Upper lobe of right lung (tissue), 1 donor: ENCODE measurements at places on chromosomes 16 and 17. TPM values are rescaled to one million over a fixed set of nuclear protein-coding genes. Genes with fewer than 3 reads are reported as not detected.

The RGS9 gene
- 8.7 TPM for total RNA-seq

The TMEM238L gene
- not detected for total RNA-seq

The JUP gene
- total RNA-seq: 109 TPM

The DPEP2NB gene
- total RNA-seq: not detected

The ACSF2 gene
- 73.9 TPM for total RNA-seq

The SLC38A8 gene
- not detected for total RNA-seq

DNA sequence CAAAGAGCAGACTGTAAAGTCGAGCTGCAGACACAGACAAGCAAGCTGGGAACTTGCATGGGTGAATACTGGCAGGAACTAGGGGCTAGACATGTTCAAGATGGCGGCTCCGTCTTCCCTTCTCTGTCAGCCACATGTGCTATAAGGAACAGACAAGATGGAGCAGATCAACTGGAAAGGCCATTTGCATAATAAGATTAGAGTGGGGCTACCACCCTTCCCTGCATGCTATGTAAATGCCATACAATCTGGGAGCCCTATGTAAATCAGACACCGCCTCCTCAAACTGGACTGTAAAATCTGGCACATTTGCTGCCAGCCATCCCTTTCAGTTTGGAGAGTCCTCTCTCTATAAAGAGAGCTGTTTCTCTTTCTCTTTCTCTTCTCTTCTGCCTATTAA is 640.1 kb upstream of the CDH8 start:
- DNase-seq: no peak

- DNase-seq: peak; percentile 75
Observed at GRCh38 chr16:85206472-85207356, 94.4 kb upstream of the CIBAR2 start.

DNA sequence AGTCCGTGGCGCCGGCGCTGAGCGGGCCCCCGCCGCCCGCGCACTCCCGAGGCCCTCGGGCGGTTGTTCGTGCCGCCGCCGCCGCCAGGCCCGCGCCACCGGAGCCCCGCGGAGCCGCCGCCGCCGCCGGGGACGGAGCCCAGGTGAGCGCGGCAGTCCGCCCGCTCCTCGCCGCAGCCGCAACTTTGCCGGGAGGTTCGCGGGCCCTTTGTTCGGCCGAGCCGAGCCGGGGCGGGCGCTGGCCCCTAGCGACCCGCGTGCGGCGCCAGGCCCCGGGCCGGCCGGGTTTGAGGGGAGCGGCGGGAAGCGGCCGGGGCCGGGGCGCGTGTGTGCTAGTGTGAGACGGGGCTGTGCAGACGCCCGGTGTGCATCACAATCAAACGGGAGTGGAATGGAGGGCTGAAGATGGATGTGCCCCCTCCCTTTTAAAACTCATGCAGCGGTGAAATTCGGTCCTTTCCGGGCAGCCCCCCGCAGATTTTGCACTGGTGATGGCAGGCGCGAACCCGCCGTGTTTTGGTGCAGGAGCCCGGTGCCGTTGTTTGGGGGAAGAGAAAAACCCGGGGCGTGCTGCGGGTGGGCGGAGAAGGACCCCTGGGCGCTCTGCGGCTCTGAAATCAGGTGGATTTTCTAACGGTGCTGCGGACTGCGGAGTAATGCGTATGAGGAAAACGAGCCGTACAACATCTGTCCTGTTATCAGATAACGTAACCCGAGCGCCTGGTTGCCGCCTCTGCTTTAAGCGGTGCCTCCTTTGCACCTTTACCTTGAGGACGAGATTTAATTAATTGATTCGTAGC is 823 bp downstream of the TNRC6C start:
- DNase-seq: no peak

- no peak for DNase-seq
Observed at GRCh38 chr17:14068542-14069250, 608 bp upstream of the COX10 start.

DNA sequence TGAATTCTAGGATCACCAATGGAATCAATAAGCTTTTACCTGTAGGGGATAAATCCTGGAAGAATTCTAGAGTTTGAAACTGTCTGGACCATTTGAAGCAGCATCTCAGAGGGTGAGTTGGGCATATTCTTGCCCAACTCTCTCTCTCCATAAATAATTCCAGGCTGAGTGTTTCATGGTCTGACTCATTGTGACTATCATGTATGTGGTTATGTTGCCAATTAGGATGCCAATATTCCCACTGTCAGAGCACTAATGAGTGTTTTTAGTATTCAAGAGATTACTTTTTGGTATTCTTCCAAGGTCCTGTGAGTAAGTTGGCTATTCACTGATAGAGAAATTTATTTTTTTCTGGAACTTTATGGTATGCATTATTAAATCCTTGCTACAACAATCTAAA is 456.9 kb downstream of the TOX3 start:
- no peak for DNase-seq

- DNase-seq: peak; percentile 69
Observed at GRCh38 chr17:17377071-17377967, 74.1 kb downstream of the NT5M start.

DNA sequence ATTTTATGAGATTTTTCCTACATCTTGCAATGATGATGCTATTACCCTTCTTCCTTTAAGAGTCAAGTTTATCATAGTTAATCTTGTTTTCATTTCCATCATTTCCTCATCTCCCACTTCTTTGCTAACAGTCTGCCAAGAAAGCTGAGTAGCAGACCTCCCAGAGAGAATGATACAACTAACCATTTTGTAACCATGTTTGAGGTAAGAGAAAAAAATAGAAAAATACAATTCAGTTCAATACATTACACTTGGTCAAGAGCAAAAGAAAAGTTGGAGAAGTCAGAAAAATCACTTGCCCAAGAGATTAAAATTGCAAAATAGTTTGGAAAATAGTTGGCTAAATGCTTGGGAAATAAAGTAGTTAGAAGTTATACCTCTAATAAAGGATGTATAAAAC is 154.4 kb downstream of the ABCA8 start:
- DNase-seq: no peak

DNA sequence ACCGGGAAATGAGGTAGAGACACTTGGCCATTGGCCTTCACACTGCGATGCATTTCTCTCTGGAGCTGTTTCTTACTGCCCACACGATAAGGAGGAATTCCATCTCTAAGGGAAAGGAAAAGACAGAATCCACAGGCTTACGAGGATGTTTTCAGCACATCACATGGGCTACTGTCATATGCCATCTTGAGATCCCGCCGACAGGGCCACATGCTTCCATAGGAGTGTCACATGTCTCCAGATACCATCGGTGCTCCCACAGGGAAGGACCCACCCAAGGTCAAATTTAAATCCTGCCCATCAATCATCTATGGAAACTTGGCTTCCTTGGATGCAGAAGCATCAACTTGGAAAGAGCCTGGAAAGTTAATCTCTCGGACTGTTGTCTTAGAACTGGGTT is 20.0 kb downstream of the AXIN2 start:
- DNase-seq: no peak

DNA sequence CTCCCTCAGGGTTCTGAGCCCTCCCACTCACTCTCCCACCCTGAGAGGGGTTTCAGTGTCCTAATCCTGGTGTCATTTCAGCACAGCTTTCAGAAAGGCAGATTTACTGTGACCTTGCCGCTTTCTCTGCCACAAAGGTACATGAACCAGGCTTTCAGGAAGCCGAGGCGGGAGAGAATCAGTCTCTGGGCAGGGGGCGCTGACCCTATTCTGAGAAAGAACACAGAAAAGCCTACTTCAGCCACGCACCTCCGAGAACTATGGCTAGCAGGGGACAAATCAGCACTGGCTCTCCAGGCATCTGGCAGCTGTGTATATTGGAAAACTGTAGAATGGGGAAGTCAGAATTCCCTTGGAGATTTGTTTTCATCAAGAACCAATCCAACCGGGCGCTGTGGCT is 57.7 kb upstream of the BCAR1 start:
- no peak for DNase-seq

DNA sequence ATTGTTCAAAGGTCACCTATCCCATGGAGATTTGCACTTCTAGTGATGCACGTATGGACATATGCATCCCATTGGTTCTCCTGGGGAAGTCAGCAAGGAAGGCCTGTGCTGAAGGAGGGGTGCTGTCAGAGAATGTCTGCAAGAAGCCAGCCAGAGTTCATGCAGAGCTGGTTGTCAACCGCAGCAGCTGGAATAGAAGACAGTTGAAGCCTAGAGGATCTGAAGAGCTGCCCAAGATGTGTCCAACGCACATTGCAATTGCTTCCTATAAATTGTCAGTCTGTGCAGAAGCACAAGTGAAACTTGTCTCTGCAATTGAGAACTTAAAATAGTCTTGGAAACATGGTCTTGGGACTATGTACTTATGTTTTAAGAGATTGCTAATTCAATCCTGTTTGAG is 82.1 kb upstream of the CNTNAP4 start:
- no peak for DNase-seq

DNA sequence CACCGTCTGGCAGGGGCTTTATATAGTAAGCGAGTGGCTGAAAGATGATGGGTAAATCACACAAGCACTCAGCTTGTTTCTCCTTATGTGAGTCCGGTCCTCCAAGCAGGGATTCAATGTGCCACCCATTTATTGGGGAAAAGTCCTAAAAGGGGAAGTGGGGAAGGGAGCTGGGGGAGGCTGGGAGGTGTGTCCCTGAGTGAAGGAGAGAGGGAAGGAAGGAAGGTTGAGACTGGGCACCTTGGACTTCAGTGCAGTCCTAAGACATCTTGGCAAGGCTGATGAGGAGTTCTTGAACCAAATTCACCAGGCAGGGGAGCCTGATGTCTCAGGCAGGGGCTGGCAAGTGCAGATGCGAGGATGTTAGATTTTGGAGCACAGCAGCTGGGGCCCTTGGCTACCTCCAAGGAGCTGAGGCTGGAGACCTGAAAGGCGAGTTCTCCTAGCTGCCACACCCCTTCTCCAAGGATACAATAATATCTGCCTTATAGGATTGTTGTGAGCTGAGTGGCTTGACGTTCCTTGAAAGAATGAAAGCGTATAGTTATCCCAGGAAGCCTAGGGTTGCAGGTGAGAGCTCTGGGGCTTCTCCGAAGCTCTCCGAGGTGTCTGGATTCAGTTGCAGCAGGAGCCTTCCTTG is 23.0 kb upstream of the CYLD start:
- no peak for DNase-seq

- DNase-seq: no peak
Observed at GRCh38 chr17:29393436-29393835, 3.3 kb downstream of the TAOK1 start.

- DNase-seq: no peak
Observed at GRCh38 chr17:70271200-70271599, 101.9 kb downstream of the KCNJ2 start.

DNA sequence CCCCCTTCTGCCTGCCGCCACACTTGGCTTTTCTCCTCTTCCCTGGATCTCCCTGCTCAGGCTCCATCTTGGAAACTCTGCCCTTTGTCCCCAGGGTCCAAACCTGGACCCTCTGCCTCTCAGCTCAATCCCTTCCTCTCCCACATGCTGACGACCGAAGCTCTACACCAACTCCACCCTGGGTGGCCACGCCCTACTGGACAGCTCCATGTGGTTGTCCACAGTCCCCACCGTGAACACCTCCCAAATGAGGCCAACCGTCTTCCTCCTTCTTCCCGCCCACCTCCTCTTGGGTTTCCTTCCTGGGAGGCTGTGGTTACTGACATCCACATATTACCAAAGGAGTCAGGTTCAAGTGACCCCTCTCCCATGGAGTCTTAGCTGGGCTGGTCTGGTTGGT is 22.6 kb upstream of the MLKL start:
- DNase-seq: no peak

GRCh38 chr17:83100853-83101391 is 21.5 kb downstream of the METRNL start:
- no peak for DNase-seq

GRCh38 chr17:67503739-67504138 is 126.7 kb downstream of the PITPNC1 start:
- DNase-seq: no peak

DNA sequence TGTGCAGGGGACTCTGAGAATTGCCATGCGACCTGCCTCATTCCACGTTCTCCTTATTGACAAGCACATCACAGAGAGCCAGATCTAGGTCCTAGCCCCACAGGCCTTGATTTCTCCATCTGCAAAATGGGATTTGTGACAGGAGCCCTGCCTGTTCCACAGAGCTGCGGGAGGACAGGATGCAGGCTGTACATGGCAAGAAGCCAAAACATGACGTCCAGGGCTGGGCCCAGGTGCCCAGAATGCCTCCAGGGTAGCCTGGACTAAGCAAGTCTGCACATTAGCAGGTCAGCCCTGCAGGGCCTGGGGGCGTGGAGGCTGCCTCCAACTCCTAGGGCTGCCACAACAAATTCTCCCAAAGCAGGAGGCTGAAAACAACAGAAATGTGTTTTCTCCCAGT is 235.7 kb upstream of the SDK2 start:
- DNase-seq: no peak

- peak; percentile 74 for DNase-seq
Observed at GRCh38 chr17:46822388-46822921, 4.0 kb upstream of the WNT3 start.

- DNase-seq: no peak
Observed at GRCh38 chr16:11179574-11179973, 76.4 kb downstream of the SOCS1 start.

- DNase-seq: no peak
Observed at GRCh38 chr16:67535201-67535600, 6.6 kb downstream of the RIPOR1 start.

DNA sequence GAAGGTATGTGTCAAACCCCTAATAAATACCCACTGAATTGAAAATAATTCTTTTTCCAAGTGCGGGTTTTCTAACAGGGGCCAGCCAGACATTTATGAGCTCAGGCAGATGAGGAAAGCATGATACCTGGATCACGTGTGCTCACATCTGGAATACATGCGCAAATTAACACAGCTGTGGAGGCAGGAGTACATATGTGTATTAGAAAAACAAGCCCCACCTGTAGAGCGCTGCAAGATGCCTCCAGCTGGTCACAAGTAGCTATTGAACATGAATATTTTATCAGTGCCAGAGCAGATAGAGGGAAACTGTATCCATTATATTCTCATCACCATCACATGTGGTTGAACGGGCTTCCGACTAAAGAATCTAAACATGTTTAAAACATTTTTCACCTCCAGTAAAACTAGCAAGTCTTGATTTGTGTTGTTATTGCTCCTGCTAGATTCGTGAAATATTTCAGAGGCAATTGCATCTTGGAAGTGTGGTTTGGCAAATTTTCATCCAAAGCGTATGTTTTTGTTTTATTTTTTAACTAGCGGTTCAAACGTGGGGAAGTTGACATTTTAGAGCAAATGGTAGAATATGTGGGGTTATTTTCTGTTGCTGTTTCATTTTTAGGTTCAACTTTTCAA is 482.8 kb downstream of the CDH13 start:
- no peak for DNase-seq

DNA sequence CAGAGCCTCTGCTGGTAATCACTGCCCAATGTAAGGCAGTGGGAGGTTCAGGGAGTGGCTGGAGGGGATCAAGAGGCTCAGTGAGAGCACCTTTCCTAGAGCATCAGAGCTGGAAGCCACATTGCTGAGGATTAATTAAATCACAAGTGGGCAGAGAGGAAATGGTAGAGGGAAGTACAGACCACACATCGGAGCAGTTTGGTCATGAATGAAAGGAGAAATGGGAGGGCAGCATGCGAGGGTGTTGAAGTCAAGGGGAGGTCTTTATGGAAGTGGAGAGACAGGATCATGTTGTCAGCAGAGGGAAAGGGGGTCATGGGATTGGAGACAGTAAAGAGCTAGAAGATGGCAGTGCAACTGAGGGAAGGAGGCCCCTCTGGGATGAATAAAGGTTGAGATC is 2.3 kb downstream of the CCL17 start:
- no peak for DNase-seq
